T-helper 2 cell treated with Interferon-gamma antibody and Interleukin-4, amounts not matched to agents 5 μg/mL and 100 μg/mL, for 36 hours (primary cell): ENCODE measurements at places on chromosomes 3 and 15.

- no peak for DNase-seq
These were observed 15.8 kb downstream of the CSPG4 start for GRCh38 chr15:75696854-75697259.

DNA sequence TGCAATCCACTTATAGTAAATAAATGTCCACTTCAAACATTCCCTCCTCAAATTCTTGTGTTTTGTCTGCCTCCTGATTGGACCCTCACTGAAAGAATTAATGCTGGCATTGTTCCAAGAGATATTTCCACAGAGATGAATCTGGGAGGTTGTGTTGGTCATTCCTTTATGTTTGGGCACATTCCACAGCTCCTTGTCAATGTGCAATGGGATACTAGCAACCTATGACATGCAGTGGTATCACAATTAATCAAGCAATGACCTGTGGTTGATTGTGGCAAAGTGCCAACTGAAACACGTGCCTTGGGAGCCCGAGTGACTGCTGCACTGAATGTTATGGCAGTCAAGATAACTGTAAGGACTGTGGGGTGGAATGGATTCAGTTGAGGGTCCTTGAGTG, 55.0 kb upstream of the SNRPN start:
- DNase-seq: no peak

DNA sequence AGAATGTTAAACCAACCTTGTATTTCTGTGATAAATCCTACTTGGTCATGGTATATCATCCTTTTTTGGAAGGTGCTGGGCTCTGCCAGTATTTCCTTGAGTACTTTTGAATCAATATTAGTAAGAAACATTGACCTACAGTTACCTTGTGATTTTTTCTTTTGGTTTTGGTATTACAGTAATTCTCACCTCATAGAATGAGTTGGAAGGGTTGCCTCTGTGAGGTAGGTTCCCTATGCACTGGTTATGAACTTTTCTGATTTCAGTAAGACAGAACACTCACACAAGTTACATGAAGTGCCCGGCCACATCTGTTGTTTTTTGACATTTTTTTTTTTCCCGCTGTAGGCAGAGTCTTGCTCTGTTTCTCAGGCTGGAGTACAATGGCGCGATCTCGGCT, 20.0 kb downstream of the PCCB start:
- DNase-seq: no peak

- no peak for DNase-seq
These were observed 127.0 kb downstream of the CPNE4 start for GRCh38 chr3:131907796-131908195.

- no peak for DNase-seq
These were observed 30.6 kb downstream of the FAM240A start for GRCh38 chr3:46642971-46643370.

- DNase-seq: no peak
These were observed 2.9 kb downstream of the TPM1 start for GRCh38 chr15:63045465-63045840.

DNA sequence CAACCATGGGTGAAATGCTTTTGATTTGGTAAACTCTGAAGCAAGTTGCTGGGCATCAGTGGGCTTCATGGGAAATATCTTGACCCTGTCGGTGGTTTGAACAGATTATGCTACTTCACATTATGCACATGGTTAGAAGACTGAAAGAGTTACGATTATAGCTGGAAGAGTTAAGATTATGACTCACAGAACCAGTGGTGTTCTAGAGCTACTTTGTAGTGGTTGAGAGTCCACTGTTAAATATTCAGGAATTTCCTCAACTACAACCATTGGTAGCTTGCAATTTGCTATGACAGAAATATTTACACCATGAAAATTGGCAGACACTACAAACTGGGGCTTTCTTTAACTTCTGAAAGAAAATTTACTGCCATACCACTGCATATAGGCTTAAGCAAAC, 99.3 kb downstream of the GADL1 start:
- DNase-seq: no peak

- DNase-seq: no peak
These were observed 19.4 kb downstream of the ARPP21 start for GRCh38 chr3:35658686-35659085.

DNA sequence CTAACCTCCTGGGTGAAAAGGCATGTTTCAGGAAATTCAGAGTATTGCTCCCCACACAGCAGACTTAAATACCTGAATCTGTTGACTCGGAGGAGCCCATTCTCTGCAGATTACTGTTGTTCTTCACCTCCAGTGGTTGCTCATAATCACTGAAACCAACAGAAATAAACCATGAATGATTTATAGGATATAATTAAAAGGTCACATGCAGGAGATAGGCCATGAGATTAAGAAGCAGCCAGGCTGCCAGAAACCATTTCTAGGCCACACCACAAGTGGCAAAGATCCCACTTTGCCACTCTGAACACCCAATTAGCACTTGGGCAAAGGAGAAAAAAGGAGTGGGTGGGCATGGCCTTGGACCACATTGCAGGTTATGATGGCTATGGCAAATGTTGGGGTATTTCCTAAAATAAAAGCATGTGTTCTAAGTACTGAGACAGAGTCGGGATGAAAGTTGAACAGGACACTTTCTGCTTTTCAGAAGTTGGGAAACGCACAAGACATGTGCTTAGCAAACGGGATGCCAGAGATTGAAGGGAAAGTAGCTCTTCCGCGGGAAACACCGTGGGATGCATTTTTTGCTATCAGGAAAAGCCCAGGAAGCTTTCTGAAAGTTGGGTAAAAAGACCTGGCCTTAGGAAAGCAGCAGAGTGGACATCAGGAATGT, 1.5 kb downstream of the CDC25A start:
- no peak for DNase-seq

GRCh38 chr3:4083225-4084015, 219.7 kb upstream of the SETMAR start:
- no peak for DNase-seq

DNA sequence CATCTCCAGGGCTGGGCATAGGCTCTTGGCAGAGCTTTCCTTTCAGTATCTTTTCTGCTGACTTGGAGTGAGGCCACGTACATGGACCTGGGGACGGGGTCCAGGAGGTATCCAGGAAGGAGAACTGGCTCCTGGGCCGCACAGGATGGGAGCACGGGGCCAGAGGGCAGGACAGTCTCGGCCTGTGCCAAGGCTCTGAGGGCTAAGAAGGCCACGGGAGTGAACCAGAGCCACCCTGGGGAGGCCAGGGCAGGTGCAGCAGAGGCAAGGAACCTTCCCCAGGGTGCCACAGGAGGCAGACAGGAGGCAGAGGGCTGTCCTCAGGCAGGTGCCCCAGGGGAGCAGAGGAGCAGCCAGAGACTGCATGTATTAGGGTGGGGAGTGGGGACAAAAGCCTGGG, 50.3 kb downstream of the PLXNA1 start:
- no peak for DNase-seq

- DNase-seq: no peak
These were observed 14.8 kb downstream of the TARS3 start for GRCh38 chr15:101709466-101709865.

DNA sequence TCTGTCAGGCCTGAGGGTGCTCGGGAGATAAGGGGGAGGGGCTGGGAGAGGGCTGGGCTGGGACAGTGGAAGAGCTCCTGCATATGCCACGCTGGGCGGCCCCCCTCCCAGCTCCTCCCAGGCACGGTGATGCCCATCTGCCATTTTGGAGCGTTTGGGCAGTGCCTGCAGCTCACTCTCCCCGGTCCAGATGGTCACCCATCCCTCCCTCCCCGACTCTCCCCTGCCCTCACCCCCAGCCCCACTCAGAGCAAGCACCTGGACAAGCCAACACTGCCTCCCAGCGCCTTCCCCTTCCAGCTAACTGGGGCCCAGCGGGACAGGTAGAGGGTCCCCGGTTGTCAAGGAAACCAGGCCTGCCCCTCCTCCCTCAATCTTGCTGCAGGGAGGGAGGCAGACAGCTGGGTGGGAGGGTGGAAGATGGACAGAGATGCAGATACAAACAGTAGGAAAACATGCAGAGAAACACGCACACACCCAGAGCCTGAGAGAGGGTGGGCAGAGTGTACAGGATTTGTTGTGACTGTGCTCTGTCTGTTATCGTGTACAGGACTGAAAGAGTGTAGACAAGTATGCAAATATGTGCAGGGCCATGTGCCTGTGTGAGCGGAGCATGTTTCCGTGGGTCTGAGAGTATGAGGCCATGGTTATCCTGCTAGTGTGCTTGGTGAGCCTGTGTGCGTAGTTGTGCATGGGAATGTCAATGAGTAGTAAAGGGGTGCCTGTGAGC, 17.5 kb upstream of the CORO2B start:
- no peak for DNase-seq

- peak; percentile 29 for DNase-seq
These were observed 62.5 kb upstream of the LIPC start for GRCh38 chr15:58369261-58369701.

DNA sequence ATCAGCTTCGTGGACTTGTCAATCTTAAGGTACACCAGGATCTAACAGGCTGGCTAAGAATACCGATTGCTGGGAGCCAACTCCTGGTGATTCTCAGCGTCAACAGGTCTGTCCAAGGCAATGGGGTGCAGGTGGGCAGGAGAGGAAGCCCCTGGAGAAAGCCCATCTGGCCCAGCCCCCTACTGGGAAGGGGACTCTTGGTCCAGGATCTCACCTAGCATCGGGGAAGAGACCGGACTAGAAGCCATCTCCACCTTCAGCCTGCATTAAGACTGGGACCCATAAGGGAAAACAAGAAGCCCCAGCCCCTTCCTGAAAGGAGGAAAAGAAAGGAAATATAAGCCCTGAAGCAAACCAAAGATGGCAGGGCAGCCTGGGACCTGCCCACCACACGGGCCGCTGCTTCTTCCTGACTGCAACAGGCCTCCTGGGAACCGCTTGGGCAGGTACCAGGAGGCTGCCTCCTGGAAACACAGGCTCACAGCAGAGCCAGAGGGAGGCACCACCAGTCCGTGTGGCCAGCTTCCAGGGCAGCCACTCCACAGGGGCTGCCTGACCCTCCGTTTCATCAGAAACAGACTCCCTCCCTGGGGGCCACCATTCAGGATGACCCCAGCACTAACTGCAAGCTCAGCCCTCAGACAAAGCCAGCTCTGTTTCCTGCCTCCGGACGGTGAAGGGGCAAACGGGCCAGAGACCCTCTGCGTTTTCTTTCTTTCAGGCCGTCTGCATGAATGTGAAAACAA, 100.2 kb downstream of the LRIG1 start:
- DNase-seq: no peak

DNA sequence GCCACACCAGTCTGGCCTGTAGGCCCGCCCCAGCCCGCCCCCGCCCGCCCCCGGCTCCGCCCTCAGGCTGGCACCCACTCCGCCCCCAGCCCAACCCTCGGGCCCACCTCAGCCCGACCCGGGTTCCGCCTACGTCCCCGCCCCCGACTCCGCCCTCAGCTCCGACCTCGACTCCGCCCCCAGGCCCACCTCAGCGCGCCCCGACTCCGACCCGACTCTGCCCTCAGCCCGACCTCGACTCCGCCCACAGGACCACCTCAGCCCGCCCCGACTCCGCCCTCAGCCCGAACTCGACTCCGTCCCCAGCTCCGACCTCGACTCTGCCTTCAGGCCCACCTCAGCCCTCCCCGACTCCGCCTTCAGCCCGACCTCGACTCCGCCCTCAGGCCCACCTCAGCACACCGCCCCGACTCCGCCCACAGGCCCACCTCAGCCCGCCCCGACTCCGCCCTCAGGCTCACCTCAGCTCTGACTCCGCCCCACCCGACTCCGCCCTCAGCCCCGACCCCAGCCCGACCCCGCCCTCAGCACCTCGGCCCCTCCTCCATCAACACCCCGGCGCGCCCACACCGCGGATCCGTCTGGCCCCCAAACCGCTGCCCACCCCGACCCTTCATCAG, at the start of gene RAB43:
Gene RAB43, minus strand, starts transcription at position 13 of the 620 bp plus-strand sequence. CDS start 315 bp downstream, outside the sequence.
- peak; percentile 75 for DNase-seq

- DNase-seq: no peak
These were observed 317.3 kb upstream of the CFAP20DC start for GRCh38 chr3:59367150-59367549.

DNA sequence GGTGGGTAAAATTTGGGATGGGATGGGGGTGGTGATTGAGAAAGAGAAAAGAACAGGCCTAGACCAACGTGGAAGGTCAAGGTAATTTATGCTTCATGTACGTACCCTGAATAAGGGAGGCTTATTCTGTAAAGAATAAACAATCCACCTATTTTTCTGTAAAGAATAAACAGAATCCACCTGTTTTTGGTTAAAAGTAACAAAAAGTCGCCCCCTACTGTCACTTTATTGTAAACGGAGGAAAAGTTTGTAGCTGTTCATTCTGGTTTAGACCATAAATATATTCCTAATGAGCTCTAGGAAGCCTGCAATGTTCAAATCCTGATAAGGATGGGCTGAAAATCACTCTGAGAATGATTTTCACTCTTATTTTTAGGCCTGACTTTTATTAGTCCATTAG, 23.5 kb upstream of the SQOR start:
- no peak for DNase-seq

GRCh38 chr15:47991357-47991756, 129.4 kb upstream of the SLC24A5 start:
- DNase-seq: no peak

- no peak for DNase-seq
These were observed 326.1 kb upstream of the IL12A start for GRCh38 chr3:159662549-159662948.

GRCh38 chr3:150764566-150764965, 1.6 kb upstream of the SIAH2 start:
- no peak for DNase-seq

GRCh38 chr3:61743686-61744242, 182.4 kb downstream of the PTPRG start:
- DNase-seq: no peak

GRCh38 chr3:138027821-138028220, 17.9 kb downstream of the CLDN18 start:
- DNase-seq: no peak

DNA sequence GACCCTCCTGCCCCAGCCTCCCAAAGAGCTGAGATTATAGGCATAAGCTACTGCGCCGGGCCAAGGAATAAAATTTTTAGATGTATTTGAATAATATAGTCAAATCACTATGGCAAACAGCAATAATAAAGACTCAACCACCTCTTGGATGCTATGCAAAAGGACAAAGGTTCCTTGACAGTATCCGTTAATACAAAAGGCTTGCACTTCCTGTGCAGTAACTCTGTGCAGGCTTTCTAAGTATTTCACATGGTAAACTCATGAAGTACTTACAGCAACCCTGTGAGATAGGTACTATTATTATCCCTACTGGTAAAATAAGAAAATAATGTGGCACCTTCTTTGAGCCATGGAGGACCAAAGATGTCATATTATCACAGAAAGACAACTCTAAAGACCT, 86.8 kb downstream of the SHQ1 start:
- DNase-seq: no peak

GRCh38 chr3:191320316-191320715, 8.9 kb upstream of the CCDC50 start:
- no peak for DNase-seq
